ENCODE measurements at places on chromosomes 1 and 21. TPM values are rescaled to one million over a fixed set of nuclear protein-coding genes. Genes with fewer than 3 reads are reported as not detected.
A peak's percentile ranks its signal among the peaks of the same experiment; 100 is the strongest.

Gene ACAP3
- 41.1 TPM for total RNA-seq

DNA sequence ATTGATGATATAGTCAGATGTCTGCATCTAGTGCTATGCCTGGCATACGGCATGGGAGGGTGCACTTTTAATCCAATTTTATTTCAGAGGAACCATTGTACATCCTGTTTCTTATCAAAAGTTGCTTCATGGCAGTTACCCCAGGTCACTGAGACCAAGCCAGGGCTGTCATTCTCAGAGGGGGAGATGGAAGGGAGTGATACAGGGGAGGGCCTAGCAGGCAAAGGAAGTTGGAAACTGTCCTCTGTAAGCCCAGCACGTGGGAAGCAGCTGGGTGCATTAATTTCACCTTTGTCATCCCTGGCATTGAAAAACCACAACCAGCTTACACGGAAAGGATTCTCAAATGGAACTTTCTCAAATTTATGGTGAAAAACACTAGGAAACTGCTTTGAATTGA is 458.7 kb upstream of the ADAMTS5 start:
- no peak for DNase-seq

- no peak for DNase-seq
Observed at GRCh38 chr1:204348722-204349121, 11.0 kb downstream of the PLEKHA6 start.

DNA sequence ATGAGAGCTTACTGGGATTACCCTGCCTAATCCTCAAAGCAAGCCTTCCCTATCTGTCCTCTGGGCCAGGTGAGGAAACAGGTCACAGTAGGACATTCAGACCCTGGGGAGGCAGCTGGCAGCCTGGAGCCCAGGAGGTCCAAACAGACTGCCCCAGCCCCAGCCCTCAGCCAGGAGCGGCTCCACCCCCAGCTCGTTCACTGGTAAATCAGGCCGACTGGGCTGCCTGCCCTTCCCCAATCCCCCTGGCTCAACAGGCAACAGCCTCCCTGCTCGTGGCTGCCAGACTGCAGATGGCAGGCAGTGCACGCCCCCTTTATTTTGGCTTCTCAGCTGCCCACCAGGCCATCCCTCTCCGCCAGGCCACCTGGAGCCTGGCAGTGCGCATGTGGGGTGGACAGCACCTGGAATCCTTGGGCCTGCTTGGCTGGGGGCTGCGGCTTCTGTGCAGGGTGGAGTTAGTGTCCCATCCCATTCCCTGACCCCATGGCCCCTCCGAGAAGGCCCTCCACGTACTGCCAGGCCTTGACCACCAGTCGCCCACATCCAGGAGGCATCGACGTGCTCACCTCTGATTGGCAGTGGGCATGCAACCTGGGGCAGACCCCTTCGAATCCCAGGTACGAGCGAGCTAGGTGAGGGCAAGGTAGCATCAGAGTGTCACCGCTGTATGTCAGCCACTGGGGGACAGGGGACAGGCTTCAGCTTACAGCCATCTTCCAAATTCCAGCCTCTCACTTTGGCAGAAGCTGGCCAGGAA is 11.2 kb upstream of the ZNF670 start:
- no peak for DNase-seq

DNA sequence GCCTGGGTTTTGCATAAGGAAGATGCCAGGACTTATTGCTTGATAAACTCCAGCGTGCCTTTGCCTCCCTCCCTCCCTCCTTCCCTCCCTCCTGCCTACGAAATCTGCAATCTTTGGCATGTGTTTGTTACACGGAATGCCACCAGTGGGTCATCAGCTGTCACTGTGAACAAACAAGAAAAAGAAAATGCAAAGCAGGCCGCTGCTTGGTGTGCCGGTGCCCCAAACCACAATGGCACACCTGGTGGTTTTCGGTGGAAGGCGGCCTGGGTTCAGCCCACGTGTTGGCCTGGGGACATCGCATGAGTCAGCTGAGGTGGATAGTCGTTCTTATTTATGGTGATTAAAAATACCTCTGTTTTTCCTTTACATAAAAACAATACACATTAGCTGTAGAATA is 16.3 kb upstream of the IFNLR1 start:
- DNase-seq = peak; percentile 55

Gene KCNJ9
- total RNA-seq = not detected

DNA sequence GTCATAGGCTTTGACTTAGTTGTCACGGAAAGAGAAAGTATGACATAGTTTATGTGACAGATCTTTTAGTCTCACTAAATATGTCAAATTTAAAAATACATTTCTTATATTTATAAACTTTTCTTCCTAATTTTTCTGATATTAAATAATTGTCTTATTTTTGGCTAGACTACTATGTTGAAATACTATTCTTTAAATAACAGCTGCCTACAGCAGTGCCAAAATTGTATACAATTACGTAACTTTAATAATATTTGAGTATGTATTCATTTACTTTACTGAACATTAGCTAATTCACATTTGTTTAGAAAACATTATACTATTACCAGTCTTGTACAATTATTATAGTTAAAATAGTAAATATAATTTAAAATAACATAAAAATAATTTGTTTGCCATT is 137.4 kb downstream of the ADGRL4 start:
- no peak for DNase-seq

Measured in Calu3 (cell line).